ENCODE measurements at places on chromosomes 1 and 21.

- peak; percentile 43 for DNase-seq
Observed at GRCh38 chr1:109787211-109787844, 23.6 kb upstream of the EPS8L3 start.

- no peak for DNase-seq
Observed at GRCh38 chr1:209749205-209749604, 6.6 kb upstream of the TRAF3IP3 start.

- DNase-seq = no peak
Observed at GRCh38 chr1:56627019-56627635, 18.0 kb upstream of the PRKAA2 start.

- DNase-seq = no peak
Observed at GRCh38 chr1:89698020-89698560, 65.2 kb downstream of the LRRC8C start.

- DNase-seq = no peak
Observed at GRCh38 chr1:199399996-199400724, 627.4 kb upstream of the NR5A2 start.

DNA sequence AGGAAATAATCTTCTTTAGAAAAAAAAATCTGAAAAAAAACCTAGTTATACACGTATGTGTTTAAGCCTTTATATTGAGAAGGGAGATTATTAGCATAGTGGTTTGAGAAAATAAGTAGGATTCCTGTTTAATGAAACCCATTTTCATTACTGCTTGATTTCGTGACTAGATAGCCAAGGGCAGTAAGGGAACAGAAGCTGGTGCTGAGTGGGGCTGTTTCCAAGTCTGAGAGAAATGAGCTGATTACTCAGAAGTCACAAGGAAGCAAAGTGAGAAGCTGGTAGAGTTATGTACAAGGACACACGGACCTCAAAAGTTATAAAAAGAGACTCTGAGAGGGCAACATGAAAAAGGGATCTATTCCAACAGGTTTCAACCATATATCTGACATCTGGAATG is 256.5 kb downstream of the TTLL7 start:
- DNase-seq = no peak

DNA sequence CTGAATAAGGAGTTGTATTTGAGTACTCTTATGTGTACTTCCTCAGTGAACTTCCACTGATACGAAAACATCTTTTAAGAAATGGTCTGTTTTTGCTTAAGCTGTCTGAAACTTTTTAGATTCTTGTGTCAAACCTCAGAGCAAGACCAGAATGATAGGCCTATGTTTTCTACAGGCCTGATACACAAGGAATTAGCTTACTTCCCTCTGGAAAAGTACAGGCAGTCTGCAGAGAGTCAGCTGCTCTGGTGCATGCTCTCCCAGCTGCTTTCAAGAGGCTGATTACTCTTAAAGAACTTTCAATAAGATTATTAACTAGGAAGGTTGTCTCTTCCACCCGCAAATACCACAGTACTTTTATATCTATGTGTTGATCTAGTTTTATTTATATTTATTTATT is 9.5 kb downstream of the SNX27 start:
- DNase-seq = no peak

DNA sequence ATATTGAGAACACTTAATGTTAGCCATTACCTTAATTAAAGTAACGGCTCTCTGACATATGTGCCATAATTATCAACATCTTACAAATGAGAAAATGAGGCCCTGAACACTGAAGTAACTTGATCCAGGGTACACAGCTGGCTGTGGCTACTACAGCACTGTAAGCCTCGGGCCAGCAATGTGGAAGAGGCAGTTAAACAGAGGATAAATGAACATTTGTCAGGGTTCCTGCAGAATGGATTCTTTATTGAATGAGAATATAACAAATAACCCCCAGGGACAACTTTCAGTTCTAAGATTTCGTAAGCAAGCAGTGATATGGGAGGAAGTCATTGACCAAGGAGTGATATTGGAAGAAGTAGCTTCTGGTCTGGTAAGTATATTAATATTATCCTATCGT is 70.5 kb upstream of the SCYL3 start:
- DNase-seq = no peak

GRCh38 chr21:34912022-34912945 is 136.8 kb downstream of the RUNX1 start:
- DNase-seq = no peak
